CD8-positive, alpha-beta memory T cell (primary cell): ENCODE measurements at places on chromosomes 1 and 21. TPM values are rescaled to one million over a fixed set of nuclear protein-coding genes. Genes with fewer than 3 reads are reported as not detected.

SPRR2B gene
- not detected for total RNA-seq

COL16A1 gene
- 0.85 TPM for total RNA-seq

PALMD gene
- not detected for total RNA-seq

OPRD1 gene
- total RNA-seq = not detected

BNIPL gene
- total RNA-seq = 1.3 TPM

MAP3K21 gene
- 2.8 TPM for total RNA-seq

RGS13 gene
- 0.24 TPM for total RNA-seq

BCL2L15 gene
- total RNA-seq = 1.9 TPM

OR2G6 gene
- total RNA-seq = not detected

IL22RA1 gene
- not detected for total RNA-seq

WNT9A gene
- total RNA-seq = 0.07 TPM

TMEM79 gene
- 11.2 TPM for total RNA-seq

CACYBP gene
- total RNA-seq = 372 TPM

CBR1 gene
- total RNA-seq = 39.3 TPM

PLA2G2C gene
- not detected for total RNA-seq

SPATA46 gene
- not detected for total RNA-seq

CORT gene
- 0.71 TPM for total RNA-seq

RAB13 gene
- 9.0 TPM for total RNA-seq

CCDC185 gene
- total RNA-seq = not detected

FCGR3A gene
- 1.1 TPM for total RNA-seq

VPS26C gene
- total RNA-seq = 59.1 TPM

CAMSAP2 gene
- 2.7 TPM for total RNA-seq

CHODL gene
- total RNA-seq = not detected

LRRC8B gene
- total RNA-seq = 36.9 TPM

TEDDM1 gene
- not detected for total RNA-seq

OR10Z1 gene
- total RNA-seq = not detected

SEC16B gene
- total RNA-seq = not detected

TMEM51 gene
- total RNA-seq = 0.11 TPM

SLC1A7 gene
- total RNA-seq = not detected

RBP7 gene
- total RNA-seq = not detected

RGS5 gene
- 3.0 TPM for total RNA-seq

SMPDL3B gene
- total RNA-seq = 0.27 TPM

FGR gene
- total RNA-seq = 1.8 TPM

EFCAB7 gene
- total RNA-seq = 6.7 TPM

SPRR1A gene
- not detected for total RNA-seq

COQ8A gene
- 30.7 TPM for total RNA-seq

PCAT6 gene
- 0.51 TPM for total RNA-seq

PROX1 gene
- total RNA-seq = not detected

FOXD3 gene
- not detected for total RNA-seq

FNDC10 gene
- 2.9 TPM for total RNA-seq

RNF223 gene
- total RNA-seq = not detected

GPR37L1 gene
- total RNA-seq = not detected

ZMYND12 gene
- 0.85 TPM for total RNA-seq

TMEM125 gene
- total RNA-seq = not detected

B3GALT5 gene
- total RNA-seq = not detected

TPTE gene
- not detected for total RNA-seq

SLAMF9 gene
- not detected for total RNA-seq

PHGDH gene
- 82.5 TPM for total RNA-seq

CLIC6 gene
- 0.37 TPM for total RNA-seq

RIIAD1 gene
- not detected for total RNA-seq
